ENCODE measurements at places on chromosomes 16 and 17.

- no peak for DNase-seq
These were observed 73.5 kb downstream of the GTF3C1 start for GRCh38 chr16:27476240-27476639.

DNA sequence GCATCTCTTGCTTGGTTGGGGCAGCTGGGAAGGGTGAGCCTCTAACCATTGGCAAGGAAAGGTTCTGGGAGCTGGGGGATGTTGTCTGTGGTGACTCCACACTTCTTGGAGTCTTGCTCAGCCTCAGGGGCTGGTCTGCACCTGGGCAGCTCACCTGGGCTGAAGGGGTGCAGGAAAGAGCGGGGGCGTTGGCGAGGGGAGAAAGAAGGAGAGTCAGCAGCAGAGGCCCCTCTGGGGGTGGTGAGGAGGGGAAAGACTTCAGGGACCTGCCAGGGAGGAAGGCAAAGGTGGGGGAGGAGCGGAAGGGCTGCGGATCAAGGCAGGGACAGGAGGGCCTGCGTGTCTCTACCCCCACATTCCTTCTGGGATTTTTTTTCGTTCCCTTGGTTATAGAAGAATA lies 47.7 kb downstream of the CCDC42 start:
- no peak for DNase-seq

- no peak for DNase-seq
These were observed 13.2 kb upstream of the RPTOR start for GRCh38 chr17:80531400-80531799.

GRCh38 chr17:31417051-31417792 lies 25.7 kb downstream of the RAB11FIP4 start:
- no peak for DNase-seq

- DNase-seq = no peak
These were observed 9.9 kb upstream of the KRT19 start for GRCh38 chr17:41537990-41538389.

- no peak for DNase-seq
These were observed 217.4 kb upstream of the COX10 start for GRCh38 chr17:13851889-13852288.

DNA sequence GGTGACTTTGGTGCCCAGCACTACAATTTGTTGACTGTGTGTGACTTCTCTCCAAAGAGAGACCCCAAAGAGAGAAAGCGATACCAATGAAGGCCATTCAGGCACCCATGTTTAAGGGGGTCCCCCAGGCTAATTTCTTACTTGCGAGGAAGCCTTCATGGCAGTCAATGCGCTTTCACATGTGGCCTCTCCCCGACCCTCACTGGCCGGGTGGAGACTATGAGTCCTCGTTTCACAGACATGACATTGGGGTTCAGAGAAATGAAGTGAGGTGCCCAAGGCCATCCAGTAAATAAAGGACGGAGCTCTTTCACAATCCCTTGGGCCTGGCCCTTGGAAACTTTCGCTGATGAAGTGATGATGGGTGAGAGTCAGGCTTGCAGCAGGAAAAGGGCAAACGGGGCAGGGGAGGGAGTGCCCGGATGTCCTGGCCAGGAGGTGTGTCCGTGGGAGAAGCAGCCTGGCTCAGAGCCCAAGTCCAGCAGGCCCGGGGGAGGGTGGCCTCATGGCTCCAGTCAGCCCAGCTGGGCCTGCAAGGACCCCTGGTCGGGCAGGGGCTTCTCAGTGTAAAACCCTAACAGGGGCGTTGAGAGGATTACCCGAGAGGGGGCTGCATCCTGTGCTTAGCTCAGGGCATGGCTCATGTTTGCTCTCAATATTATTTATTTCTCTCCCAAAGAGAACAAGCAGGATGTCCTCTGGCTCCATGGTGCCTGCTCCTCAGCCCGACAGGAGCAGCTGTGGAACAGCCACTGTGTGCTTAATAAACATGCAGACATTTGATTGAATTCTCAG lies 14.7 kb downstream of the TBX2 start:
- no peak for DNase-seq

DNA sequence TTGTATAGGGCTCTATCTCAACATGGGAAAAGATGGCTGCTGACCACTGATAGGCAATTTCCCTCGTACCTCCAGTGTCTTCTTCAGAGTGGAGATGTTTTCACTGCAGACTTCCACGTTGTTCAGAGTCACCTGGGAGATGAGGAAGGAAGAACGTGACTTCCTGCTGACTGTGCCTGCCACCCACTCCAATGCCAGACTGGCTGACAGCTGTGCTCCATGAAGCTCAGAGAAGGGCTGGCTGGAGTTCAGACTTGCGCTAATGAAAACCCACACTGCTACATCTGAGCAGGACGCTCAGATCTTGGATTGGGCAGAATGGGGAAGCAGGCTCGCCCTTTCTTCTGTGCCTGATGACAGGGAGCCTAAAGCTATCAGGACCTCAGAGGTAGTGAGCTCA lies 33.1 kb downstream of the COG4 start:
- DNase-seq = no peak

GRCh38 chr17:21162394-21162775 lies 35.6 kb downstream of the DHRS7B start:
- no peak for DNase-seq

- DNase-seq = no peak
These were observed 11.5 kb downstream of the CDH13 start for GRCh38 chr16:82638095-82638798.

- no peak for DNase-seq
These were observed 18.5 kb downstream of the CRLF3 start for GRCh38 chr17:30805944-30806456.

GRCh38 chr17:20223808-20224328 lies 214.7 kb downstream of the SPECC1 start:
- no peak for DNase-seq

DNA sequence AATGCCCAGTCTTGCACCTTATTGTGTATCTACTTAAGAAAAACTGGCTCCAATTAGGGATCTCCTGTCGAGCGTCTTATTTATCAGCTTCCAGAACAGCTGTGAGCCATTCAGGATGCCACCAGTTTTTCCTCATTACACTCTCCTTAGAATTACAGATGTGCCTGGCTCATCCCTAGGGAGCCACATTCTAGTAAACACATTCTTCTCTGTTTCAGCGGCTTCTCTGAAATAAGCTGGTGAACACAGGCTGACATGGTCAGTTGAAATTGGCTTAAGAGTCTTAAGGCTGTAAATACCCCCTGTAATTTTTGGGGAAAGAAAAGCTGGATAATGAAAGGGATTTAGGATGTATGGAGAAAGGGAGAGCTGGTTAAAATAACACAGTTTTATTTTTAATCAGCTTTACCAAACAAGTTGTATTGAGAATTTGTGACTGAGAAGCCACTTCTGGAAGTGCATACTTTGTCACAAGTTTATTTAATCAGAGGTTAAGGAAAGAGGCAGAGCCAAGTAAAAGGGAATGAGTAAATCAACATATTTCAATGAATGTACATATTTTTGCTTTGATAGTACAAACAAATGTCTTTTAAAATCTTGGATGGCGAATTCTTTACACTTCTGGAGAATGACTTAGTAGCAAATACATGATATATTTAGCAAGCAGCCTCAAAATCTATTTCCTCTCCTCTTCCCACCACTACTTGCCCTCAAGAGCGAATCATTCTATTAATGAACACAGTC lies 562.0 kb upstream of the GOT2 start:
- DNase-seq = no peak

- DNase-seq = no peak
These were observed 188.6 kb upstream of the PSMD7 start for GRCh38 chr16:74107795-74108610.

GRCh38 chr16:30041841-30042240 lies 10.8 kb upstream of the TLCD3B start:
- DNase-seq = no peak

- DNase-seq = no peak
These were observed 16.5 kb downstream of the AP1G1 start for GRCh38 chr16:71792176-71792575.

DNA sequence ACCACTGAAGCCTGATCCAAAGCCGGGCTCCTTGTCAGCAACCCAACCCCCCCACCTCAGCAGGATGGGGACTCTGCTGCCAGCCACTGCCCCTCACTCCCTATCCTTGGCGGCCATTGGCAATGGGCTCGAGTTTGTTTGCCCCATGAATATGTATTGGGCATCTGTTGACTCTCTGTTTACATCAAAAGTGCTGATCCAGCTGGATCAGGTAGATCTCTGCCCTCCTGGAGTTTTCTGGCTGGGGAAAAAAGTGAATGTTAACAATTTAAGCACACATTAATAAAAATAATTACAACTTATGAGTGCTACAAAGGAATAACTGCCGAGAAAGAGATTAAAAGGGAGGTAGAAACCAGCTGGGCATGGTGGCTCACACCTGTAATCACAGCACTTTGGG lies 62.5 kb downstream of the ATP2C2 start:
- DNase-seq = no peak

DNA sequence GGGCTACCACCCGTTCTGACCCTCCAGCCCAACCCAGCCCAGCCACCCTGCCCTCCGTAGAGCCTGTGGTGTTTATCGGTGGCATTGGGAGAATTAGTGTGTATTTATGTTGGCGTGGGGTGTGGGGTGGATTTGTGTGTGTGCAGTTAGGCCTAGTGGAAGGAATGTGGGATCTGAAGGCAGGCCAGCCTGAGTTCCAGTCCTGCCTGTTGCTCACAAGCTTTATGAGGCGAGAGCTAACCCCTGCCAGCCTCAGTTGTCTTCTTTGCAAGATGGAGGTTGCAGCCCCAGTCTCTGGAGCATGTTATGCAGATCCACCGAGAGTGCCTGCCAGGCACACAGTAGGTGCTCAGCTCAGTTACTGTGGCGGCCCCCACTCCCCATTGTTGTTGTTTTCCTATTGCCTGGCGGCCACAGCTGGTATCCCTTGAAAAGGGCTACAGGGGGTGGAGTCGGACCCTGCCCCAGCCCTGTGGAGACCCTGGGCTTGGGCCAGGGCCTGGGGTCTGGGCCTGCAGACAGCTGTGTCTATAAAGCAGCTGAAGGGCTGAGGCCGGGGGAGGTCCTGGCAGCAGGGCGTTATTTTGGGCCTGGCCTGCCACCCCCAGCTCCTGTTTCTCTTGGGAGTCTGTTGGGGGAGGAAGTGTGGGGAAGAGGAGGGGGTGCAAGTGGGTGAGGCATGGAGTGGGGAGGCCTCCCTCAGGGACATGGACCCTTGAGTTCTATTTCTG lies 5.1 kb downstream of the ERBB2 start:
- DNase-seq = no peak

GRCh38 chr17:40068584-40068916 lies 5.8 kb downstream of the THRA start:
- no peak for DNase-seq

GRCh38 chr16:4179020-4179419 lies 62.8 kb upstream of the ADCY9 start:
- DNase-seq = no peak

DNA sequence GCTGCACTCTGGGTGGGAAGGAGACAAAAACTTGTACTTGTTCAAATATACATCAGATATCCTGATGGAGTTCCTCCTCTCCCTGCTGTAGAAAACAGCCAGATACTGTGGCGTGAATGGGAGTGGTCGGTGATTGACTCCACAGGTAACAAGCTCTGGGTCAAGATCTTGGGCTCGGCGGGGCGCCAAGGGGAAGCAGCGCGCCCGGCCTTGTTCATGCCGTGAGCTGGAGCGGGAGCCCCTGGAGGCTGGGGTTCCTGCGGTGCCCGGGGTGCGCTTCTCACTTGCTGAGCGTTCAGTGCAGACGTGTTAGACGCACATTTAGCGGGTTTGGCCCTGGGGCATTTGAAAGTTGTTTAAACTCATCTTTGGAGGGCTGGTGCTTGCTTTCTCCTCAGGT lies 44.4 kb downstream of the BANP start:
- DNase-seq = peak; percentile 58

Data from COR-L47 (cell line).